ENCODE measurements at places on chromosomes 7 and 10. TPM values are rescaled to one million over a fixed set of nuclear protein-coding genes. Genes with fewer than 3 reads are reported as not detected.

GRCh38 chr7:100053215-100053614, 3.6 kb downstream of the ZSCAN21 start:
- DNase-seq = no peak

GRCh38 chr7:139153832-139154231, 44.3 kb upstream of the ZC3HAV1 start:
- no peak for DNase-seq

DNA sequence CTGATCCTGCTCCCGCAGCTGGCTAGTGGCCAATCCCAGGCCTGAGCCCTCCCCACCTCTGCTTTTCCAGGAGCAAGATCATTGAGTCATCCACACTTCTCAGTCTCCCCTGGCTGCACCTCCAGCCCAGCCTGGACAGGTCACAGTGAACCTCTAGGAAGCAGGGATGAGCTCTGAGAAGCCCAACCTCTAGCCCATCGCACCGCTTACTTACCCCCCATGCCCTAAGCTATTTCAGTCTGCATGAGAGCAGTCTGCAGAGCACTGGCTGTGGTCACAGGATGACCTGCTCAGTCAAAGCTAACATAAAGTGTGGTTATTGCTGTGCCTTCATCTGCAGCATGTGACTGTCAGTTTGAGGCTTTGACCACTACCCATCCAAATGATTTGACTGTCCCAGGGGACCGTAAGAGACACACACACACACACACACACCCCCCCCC, 129.2 kb downstream of the SORBS1 start:
- DNase-seq = no peak

Gene GIMAP8
- 14.7 TPM for polyA plus RNA-seq

GRCh38 chr7:16063716-16064675, 357.3 kb downstream of the CRPPA start:
- DNase-seq = no peak

Gene FAM25G
- not detected for polyA plus RNA-seq

- DNase-seq = no peak
These were observed 1.4 kb upstream of the DHTKD1 start for GRCh38 chr10:12067336-12067735.

DNA sequence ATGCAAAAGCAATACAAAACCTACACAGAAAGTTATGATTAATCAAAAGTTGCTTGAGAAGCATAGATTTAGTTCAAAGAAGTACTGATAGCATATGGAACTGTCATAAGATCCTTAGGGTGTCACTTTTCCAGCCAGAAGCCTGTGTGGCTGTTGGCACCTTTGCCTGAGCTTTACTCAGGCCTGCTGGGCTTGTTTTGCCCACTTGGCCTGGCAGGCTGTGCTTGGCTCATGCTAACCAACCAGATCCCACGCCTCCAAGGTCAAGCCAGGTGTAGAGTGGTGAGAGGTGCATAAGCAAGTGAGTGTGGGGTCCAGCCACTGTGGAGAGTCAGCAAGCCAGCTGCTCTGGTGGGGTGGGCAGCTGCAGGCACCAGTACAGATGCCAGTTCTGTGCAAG, 12.0 kb upstream of the LIPA start:
- no peak for DNase-seq

- DNase-seq = peak; percentile 92
These were observed 412 bp downstream of the PIP4K2A start for GRCh38 chr10:22713853-22714478.

Gene UBN2
- polyA plus RNA-seq = 1.3 TPM

Gene CNPY1
- not detected for polyA plus RNA-seq

Gene ZNF804B
- not detected for polyA plus RNA-seq

Gene GLI3
- 0.17 TPM for polyA plus RNA-seq

All from spleen (tissue), 13 donors.